ENCODE measurements at places on chromosomes 12 and 14.

DNA sequence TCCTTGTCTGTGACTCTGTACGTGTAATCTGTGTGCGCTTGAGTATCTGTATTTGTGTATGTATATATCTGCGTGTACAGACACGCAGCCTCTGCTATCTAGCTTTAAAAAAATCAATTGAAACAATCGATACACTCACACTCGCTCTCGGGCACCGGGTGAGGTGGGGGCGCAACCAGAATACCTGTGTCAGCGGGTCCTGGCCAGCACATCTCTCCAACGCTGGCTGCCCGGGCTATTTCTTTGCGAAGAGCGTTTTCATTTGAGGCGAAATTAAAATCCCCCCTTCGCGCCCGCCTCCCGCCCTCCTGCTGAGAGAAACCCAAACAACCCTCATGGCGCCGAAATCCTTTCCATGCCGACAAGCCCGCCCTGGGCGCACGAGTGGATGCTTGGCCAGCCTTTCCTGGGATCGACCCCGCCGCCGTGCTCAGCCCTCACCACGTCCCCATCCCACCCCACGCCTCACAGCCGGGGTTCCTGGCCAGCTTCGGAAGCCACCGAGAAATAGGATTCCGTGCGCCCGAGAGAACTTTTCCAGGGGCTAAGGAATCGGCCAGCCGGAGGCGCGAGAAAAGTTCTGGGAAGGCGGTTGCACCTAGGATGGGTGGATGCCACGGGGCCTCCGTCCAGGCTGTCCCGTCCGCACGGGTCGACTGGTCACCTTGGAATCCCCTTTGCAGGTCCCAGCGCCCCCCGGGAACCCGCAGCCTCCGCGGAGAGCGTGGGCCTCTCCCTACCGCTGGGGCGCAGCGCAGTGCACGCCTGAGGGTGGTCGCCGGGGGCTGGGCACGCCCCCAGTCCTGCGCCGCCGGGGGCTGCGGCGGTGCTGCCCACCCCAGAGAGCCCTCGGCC lies 1.0 kb downstream of the ZDHHC22 start:
- DNase-seq: no peak

DNA sequence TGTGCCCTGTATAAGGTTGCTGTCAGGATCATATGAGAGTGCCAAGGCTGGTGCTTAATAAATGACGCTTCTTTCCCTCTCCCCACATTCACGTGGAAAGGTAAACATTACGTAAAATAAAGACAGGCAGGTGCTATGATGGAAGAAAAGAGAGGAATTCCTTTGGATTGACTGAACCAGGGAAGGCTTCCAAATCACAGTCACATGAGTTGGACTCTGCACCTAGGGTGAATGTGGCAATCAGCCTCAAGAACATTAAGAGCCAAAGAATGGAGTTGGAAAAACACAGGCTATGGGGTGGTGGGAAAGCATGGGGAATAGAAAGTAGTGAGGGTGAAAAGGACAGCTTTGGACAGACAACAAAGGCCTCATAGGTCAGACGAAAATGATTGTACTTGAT lies 473.1 kb downstream of the VRK1 start:
- DNase-seq: no peak

GRCh38 chr12:51174501-51174900 lies 1.6 kb upstream of the TFCP2 start:
- DNase-seq: no peak

GRCh38 chr12:447141-447540 lies 12.6 kb upstream of the B4GALNT3 start:
- no peak for DNase-seq

- no peak for DNase-seq
Measured at GRCh38 chr12:5437182-5437583, 5.3 kb downstream of the NTF3 start.

GRCh38 chr12:12523229-12523628 lies 39.4 kb downstream of the DUSP16 start:
- no peak for DNase-seq

DNA sequence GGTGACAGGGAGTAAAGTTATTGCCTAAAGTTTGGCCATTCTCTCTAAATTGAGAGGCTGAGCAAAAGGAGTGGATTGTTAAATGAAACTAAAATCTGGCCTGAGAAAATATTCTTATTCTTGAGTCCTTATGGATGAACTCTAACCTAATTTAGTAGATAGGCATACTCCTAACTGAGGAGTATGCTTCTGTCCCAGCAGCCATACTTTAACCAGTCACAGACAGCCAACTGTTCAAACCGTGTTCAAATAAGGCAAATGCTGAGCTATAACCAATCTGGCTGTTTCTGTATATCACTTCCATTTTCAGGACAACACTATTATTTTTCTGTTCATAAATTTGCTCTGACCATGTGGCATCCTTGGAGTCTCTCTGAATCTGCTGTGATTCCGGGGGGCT lies 75.9 kb upstream of the RERGL start:
- no peak for DNase-seq

GRCh38 chr14:103671911-103672310 lies 42.9 kb downstream of the KLC1 start:
- DNase-seq: no peak

DNA sequence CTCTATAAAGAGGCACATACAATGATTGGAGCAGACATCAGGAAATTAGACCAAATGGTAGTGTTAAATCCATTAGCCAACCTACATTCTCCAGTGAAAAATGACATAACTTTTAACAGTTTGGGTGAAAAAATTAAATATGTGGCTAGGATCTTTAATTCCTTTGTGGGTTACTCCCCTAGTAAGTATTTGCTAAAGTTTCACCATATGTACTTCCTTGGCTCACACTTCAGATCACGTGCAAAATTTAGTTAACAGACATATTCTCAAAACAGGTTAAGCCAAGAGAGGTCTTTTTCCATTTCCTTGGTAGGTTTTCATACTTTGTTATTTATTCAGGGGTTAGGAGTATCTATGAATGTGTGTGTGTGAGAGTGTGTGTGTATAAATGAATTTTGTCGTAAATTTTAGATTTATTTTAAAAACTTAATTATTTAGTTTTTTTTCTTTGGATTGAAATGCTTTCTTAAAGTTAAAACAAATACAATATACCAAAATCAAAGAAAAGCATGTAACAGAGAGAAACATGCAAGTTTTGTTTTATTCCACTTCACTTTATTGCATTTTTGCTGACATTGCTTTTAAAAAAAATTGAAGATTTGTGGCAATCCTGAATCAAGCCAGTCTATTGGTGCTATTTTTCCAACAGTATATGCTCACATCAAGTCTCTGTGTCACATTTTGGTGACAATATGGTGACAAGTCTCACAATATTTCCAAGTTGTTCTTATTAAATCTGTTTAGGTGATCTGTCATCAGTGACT lies 258.7 kb downstream of the FLRT2 start:
- DNase-seq: no peak

GRCh38 chr14:76998910-76999309 lies 29.6 kb downstream of the IRF2BPL start:
- no peak for DNase-seq

- DNase-seq: no peak
Measured at GRCh38 chr14:39442293-39442692, 10.1 kb upstream of the FBXO33 start.

- no peak for DNase-seq
Measured at GRCh38 chr12:40820794-40821484, 128.7 kb downstream of the CNTN1 start.

DNA sequence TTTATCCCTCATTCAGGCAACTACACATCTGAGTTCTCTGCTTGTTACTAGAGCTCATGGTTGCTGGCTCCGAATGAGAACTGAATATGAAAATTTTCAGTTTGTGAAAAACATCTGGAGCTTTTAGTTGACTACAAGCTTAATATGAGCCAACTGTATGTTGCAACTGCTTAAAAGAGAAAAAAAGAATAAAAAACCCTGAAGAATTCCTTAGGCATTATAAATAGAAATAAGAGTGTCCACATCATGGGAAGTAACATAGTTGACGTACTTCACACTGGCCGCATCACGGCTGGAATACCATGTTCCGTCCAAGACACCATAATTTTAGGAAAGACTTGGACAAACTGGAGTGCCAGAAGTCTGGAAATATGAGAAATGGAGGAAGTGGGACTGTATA lies 57.9 kb downstream of the PDE3A start:
- DNase-seq: no peak

DNA sequence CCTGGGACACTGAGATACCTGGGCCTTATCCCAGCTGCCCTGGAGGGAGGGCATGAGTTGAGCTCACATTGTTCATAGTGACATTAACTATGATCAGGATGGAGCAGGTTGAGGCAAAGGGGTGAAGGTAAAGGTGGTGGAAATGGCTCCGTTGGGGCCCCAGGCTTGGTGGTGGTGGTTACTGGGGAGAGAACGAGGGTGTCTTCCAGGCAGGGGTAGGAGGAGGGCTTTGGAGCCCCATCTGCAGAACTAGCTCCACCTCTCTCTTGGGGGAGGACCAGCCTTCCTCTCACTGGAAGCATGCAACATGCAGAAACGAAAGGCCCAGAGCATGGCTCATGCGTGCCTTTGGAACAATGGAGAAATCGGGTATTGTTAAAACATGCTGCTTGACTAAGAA lies 217.0 kb downstream of the SLC41A2 start:
- DNase-seq: no peak

DNA sequence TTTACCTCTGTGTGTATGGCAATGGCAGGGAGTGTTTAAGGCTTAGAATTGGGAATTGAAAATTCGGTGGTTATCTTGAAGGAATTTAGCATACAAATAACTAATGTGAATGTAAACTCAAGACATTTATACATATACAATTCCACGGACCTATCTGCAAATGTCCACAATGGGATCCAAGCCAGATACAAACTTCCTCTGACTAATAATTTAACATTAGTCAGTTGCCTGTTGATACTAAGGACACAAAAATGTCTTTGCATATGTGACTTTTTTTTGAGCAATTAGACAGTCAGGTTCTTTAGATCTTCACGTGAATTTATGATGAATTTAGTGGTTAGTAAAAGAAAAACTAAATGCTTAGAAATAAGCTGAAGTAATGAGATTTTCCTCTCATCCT lies 40.5 kb downstream of the ESR2 start:
- DNase-seq: no peak

- no peak for DNase-seq
Measured at GRCh38 chr14:38311655-38312054, 55.8 kb upstream of the CLEC14A start.

DNA sequence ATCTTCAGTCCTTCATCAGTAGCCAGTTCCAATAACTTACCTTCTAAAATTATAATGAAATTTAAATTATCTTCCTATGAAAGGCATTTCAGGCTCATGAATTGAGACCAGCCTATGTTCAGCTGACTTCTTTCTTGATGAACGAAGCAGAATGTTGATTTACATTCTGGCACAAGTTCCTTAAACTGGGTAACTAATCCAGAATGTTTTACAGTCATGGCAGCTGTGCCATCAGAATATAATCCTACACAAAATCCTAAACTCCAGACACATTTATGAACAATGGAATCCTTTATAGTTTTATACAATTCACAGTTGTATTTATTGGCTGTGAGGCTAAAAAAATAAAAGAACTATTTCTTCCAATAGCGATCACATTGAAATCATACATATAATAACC lies 97.3 kb upstream of the CPM start:
- no peak for DNase-seq

- no peak for DNase-seq
Measured at GRCh38 chr14:78567343-78567742, 397.2 kb downstream of the NRXN3 start.

DNA sequence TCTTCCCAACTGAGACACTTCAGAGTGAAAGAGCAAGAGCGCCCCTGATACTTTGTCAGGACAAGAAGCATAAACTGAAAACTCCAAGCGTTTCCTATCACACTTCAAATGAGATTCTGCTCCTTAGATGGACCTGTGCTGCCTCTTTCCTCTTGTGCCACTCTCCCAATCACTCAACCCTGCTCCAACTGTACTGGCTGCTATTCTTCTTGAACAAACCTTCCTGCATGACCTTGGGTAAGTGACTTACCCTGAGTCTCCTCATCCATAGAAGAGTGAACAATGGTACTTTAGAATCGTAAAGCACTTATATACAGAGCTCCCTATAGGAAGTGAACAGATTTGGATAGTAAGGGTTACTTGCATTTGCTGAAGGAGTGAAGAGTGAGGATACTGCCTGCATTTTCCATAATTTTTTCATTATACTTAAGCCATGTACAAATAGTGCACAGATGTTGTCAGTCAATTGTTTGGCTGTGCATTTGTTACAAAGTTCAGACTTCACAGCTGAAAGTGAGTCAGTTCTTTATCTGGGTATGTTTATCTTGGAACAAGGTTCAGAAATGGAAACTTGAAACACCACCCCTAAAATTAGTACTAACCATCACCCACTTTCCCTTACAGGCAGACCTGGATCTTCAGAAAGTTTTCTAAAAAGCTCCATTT lies 10.8 kb downstream of the MTERF2 start:
- DNase-seq: no peak

DNA sequence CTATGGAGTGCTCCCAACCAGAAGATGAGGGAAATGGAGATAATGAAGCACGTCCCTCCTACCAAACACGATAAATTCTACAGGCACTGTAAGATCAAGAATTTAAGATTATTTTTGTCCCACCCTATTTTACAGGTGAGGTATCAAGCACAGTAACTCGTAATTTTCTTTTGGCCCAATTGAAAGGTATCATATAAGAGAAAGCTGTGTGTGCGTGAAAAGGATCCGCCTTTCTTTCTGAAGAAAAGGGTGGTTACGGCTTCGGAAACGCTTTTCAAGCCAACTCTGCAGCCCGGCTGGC lies 733 bp upstream of the KLHDC2 start:
- no peak for DNase-seq

- DNase-seq: no peak
Measured at GRCh38 chr12:130971925-130972585, 18.3 kb downstream of the ADGRD1 start.

GRCh38 chr12:117593815-117594400 lies 232.5 kb upstream of the NOS1 start:
- no peak for DNase-seq

- DNase-seq: no peak
Measured at GRCh38 chr14:95294834-95295599, 24.7 kb downstream of the CLMN start.

DNA sequence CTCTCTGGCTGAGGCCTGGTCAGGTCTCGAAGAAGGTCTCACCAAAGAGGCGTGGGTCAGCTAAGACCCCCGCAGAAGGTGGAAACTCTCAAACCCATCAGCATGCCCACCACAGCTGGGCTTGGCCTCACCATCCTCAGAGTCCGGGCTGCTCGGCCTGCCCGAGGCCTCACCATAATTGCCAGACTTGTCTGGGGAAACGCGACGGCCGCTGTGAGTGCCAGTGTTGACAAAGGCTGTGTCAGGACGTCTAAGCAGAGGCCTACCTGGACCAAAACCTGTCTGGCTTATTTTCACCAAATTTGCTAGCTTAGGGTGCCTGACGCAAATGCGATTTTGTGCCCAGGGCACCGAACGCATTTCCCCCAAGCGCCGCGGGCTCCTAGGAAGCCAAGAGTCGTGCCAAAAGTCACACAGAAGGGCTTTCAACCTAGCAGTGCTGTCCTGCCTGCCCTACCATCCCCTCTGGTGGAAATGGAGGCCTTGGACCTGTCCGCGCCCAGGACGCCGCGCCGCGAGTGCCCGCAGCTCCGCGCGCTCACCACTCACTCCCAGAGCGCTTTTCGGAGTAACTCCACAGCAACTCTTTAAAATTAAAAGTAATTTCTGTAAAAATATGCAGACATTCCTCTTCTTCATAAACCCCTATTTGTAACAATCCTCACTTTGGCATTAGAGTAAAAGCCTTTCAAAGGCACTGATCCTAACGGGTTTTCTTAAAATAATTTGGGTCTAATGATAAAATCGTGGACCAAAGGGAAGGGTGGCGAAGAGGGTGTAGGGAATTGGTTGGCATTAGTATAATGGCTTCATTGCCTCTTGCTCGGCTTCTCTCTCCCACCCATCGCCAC lies 1.2 kb upstream of the ALX1 start:
- DNase-seq: no peak

GRCh38 chr12:65948320-65949008 lies 124.2 kb downstream of the HMGA2 start:
- no peak for DNase-seq

- no peak for DNase-seq
Measured at GRCh38 chr14:79091381-79091963, 921.3 kb downstream of the NRXN3 start.

All from stimulated activated naive CD8-positive, alpha-beta T cell treated with anti-CD3 and anti-CD28 coated beads, Interleukin-15, Interleukin-2, amounts not matched to agents 100 U/mL and 50 U/mL, for 24 hours (primary cell).